ENCODE measurements at places on chromosomes 5 and 9.

- no peak for DNase-seq
Measured at GRCh38 chr9:137582286-137582860, 3.6 kb upstream of the DPH7 start.

DNA sequence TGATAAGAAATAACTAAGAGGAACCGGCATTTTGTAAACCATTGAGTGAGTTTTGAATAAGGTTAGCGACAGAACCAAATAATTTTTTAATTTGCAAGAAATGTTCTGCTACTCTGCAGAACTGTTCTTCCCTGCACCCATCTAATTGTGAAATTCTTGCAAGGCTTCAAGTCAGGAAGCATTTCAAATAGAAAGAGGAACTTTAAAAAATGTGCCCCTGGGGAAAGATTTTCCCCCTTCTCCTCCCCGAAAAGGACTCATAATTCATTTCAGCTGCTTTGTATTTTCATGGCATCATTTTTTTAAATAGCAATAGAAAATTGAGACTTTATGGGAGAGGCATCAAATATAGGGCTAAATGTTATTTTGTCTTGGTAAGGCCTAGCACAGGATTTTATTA lies 180.9 kb upstream of the ANKRD55 start:
- no peak for DNase-seq

- DNase-seq: no peak
Measured at GRCh38 chr5:14777187-14777586, 94.4 kb downstream of the ANKH start.

GRCh38 chr5:3305432-3305831 lies 290.2 kb upstream of the IRX1 start:
- DNase-seq: no peak

DNA sequence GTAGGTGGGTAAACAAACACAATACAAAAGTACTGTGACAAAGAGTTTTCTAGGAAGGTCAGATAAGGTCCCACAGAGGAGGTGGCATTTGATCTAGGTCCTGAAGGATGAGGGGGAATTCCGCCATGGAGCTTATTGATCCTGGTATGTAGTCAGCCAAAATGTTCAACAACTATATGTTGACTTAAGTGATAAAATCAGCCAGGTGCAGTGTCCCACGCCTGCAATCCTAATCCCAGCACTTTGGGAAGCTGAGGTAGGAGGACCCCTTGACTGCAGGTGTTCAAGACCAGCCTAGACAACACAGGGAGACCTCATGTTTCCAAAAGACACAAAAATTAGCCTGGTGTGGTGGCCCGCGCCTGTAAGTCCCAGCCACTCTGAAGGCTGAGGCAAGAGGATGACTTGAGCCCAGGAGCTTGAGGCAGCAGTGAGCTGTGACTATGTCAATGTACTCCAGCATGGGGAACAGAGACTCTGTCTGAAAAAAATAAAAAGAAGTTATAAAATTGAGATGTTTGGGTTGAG lies 46.4 kb upstream of the PLIN2 start:
- DNase-seq: no peak

DNA sequence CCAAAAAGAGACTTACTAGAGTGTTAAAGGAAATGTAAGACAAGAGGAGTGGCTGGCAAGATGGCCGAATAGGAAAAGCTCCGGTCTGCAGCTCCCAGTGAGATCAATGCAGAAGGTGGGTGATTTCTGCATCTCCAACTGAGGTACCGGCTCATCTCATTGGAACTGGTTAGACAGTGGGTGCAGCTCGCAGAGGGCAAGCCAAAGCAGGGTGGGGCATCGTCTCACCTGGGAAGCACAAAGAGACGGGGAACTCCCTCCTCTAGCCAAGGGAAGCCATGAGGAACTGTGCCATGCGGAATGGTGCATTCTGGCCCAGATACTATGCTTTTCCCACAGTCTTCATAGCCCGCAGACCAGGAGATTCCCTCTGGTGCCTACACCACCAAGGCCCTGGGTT lies 308.7 kb downstream of the AGTPBP1 start:
- no peak for DNase-seq

- DNase-seq: no peak
Measured at GRCh38 chr5:174271316-174271715, 225.8 kb downstream of the NSG2 start.

GRCh38 chr5:179486596-179487051 lies 63.7 kb upstream of the RUFY1 start:
- DNase-seq: no peak

DNA sequence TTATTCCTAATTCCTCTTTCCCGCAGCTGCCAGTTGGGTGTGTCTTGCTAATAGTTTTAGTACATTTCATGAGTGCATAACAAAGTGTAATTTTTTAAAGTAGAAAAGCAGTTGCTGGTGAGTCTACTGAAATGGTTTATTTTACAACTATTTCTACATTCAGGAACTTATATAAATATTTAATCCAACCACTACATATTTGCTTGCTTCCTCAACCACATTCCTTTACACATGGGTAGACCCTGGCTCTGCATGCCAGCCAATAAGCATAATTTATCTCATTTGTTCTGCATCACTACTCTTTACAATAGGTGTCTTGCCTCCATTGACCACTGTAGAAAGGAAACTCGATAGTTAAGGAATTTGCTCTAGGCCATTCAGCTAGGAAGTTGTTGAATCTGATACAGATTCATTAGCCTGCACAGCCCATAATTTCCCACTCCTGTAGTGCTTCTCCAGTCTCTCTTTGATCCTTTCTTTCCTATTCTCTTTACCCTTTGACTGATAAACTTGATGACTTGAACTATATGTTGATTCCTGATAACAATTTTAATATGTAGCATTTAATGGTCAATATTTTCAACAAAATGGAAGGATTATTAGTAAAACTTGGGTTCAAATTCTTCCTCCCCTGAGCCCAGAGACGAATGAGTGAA lies 342.5 kb upstream of the ACTBL2 start:
- peak; percentile 79 for DNase-seq

DNA sequence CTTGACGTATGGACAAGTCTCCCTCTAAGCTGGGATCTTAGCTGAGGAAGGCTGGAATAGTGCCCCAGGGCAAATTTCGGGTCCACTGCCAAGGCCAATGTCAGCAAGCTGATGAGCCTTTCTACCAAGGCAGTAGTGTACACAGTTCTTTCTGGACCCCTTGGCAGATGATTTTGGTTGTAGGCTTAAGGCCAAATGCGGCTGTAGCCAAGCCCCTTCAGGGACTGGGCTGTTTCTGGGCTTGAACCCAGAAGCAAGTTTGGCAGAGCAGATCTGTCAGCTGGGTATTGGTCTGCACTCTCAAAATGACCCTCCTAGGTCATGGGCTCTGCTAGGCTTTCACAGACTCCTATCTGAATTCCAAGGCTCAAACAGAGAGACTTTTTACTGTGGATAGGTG lies 121.6 kb downstream of the ADAMTSL1 start:
- no peak for DNase-seq

DNA sequence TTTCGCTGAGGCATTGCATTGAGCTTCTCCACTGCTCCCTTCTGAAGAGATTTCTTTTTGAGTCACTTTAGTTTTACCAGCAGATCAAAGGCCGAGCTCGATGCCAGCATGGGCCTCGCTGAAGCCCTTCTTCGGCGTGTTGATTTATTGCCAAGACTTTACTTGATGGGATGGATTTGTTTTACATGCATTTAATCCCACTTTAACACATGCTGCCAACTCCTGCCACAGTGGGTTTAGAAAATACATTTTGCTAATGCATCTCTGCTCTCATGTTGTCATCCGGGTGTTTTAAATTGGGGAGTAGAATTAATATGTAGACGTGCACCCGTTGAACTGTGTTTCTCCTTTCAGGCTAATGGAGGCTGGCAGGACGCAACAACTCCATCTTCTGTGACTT lies 218.3 kb downstream of the PBX3 start:
- DNase-seq: no peak

DNA sequence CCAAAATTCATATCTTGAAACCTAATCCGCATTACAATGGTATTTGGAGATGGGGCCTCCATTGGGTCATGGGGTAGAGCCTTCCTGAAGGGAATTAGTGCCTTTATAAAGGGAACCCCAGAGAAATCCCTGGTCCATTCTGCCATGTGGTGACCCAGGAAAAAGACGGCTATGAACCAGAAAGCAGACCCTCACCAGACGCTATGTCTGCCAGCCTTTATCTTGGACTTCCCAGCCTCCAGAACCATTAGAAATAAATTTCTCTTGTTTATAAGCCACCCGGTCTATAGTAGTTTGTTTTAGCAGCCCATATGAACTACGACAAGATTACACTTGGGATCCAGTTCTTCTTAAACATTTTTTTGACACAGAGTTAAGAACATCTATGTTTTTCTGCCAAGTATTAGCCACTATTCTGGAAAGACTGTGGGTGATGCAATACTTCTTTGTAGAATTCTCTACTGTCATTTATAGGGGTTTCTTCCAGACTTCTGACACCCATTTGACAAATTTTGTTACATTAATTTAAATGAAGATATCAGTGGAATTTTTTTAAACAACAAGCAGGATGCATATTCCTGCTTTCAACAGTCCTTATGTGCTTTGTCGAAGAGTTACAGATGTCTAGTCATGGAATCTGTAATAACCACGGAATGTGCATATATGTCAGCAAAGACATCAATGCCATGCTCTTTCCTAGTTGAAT lies 572.4 kb downstream of the NR2F1-AS1 start:
- no peak for DNase-seq

DNA sequence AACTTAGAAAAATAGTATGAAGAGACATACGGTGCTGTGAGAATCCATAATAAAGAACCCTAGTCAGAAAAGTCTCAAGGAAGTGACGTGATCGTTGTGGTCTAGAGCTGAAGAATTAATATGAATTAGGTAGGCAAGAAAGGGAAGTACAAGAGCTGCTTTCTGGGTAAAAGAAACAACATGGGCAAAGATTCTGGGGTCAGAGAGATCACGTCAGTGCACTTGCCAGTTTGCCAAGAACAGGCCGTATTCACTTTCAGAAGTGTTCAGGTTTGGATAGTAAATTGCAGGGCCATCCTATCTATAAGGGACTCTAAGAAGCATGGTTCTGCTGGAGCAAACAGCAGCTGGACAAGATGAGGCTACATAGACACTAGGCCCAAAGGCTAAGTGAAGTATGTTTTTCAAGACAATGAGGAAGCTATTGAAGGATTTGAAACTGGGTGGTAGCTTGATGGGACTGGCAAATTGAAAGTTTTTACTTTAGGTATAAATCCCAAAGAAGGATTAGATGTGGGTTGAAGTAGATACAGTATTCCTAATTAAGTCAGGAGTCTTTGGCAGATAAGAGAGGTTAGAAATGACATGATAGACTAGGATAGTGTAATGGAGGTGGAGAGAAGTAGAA lies 4.8 kb upstream of the CHD1 start:
- DNase-seq: no peak

Measured in SW 1271 (cell line).